ENCODE measurements at places on chromosomes 13 and 19.

DNA sequence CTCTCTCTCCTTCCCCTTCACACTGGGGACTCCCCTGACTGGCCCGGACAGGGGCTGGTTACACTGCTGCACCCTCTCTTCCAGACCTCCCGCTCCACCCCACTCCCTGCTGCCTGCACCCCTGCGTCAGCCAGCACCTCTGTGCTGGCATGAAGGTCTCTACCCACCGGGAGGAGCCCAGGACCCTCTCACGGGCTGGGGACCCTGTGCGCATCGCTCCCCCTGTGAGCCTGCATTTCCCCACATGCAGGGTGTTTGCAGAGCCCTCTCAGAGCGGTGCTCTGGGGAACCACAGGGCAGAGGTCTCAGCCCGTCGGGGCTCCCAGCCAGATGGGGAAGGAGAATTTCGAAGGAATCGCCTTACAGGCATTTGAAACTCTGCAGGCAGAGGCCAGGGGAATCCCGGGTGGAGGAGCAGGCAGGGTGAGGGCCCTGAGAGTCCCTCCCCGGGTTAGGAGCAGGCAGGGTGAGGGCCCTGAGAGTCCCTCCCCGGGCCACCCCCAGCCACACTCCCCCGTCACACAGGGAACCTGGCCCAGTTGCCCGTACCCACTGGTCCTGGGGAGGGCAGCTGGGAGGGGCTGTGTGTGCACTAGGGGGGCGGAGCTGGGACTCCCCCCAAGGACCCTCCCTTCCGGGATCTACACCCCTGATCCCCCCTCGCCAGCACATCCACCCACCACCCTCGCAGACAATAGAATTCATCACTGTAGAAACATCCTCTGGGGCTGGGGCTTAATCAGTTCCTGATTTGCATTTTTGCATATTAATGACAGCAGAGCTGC, 16.3 kb upstream of the TCF3 start:
- no peak for DNase-seq

- DNase-seq: no peak
Observed at GRCh38 chr19:4597975-4598671, 38.6 kb upstream of the SEMA6B start.

- DNase-seq: no peak
Observed at GRCh38 chr13:45481688-45482087, 16.9 kb downstream of the COG3 start.

- DNase-seq: no peak
Observed at GRCh38 chr19:18905513-18906236, 9.7 kb upstream of the CERS1 start.

- no peak for DNase-seq
Observed at GRCh38 chr19:2574478-2574931, 98.6 kb downstream of the GADD45B start.

DNA sequence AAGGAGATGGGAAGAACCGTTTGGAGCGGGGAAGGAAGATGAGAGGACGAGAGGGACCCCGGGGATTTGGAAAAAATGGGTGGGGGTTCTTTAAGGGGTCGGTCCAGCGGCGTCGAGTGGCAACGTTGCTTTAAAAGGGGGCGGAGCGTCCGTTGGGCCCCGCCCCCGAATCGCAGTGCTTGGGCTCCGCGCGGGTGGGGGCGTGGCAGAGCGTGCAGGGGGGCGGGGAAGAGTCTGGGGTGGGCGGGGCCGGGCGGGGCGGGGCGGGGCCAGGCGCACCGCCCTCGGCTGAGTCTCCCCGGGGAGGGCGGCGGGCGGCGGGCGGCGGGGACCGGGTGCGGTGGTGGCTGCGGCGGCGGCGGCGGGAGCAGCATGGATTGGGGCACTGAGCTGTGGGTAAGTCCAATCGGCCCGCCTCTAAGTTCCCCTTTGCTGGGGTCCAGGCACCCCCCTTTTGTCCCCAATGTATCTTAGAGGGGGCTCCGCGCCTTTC, at the start of gene TRIP10:
Gene TRIP10 (plus strand): TSS at position 291 of the 493 bp plus-strand sequence. CDS start 82 bp downstream, at position 373.
- DNase-seq: no peak

- DNase-seq: no peak
Observed at GRCh38 chr19:21584537-21584936, 79.1 kb downstream of the ZNF429 start.
